Stimulated activated CD4-positive, alpha-beta T cell treated with anti-CD3 and anti-CD28 coated beads, Interleukin-12 subunit alpha, Interleukin-12 subunit beta, amount 100 ng/mL, for 4 hours (primary cell): ENCODE measurements at places on chromosomes 3 and 15.

- no peak for DNase-seq
Measured at GRCh38 chr3:154217671-154218070, 96.5 kb downstream of the ARHGEF26 start.

GRCh38 chr3:3180456-3180855 is 965 bp upstream of the CRBN start:
- DNase-seq, result no peak

DNA sequence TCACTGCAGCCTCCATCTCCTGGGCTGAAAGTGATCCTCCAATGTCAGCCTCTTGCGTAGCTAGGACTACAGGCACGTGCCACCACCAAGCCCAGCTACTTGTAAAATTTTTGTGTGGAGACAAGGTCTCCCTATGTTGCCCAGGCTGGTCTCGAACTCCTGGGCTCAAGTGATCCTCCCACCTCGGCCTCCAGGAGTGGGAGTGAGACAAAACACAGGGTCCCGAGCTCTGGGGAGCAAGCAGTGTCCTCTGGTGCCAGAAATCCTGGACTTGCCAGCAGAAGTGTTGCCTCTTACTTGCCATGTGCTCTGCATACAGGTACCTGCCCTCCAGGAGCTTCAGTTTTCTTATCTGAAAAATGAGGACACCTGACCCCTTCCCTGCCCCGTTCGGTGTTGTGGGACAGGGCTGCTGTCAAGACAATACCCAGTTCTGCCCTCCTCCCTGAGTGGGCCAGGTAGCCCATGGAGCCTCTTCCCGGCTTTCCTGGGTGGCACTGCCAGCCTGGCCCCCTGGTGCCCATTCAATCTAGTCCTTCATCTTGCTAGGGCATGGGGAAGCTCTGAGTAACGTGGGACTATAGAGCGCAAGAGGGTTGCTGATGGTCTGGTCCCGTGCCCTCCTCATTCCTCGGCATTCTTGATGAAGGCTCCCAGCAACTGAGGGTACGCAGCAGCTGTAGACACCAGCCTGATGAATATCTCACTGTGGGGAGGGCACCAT is 164.6 kb downstream of the GOLGA6L4 start:
- no peak for DNase-seq

DNA sequence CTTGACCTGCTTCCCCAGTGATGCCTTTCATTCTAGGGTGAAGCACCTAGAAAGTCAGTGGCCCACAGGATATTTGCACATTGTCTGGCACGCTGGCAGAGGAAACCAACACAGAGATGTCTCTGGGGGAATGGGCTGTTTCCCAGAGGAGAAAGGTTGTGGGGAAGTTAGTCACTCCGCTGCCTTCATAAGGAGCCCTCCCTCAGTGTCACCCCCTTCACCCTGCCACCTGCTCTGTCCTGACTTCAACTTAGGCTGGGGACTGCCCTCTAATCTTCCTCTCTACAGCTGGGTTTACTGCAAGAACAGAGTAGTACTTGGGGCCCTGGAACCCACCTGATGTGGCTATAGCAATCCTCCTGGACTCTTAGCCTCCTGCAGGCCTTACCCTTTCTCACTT is 5.7 kb downstream of the KLHDC8B start:
- no peak for DNase-seq

DNA sequence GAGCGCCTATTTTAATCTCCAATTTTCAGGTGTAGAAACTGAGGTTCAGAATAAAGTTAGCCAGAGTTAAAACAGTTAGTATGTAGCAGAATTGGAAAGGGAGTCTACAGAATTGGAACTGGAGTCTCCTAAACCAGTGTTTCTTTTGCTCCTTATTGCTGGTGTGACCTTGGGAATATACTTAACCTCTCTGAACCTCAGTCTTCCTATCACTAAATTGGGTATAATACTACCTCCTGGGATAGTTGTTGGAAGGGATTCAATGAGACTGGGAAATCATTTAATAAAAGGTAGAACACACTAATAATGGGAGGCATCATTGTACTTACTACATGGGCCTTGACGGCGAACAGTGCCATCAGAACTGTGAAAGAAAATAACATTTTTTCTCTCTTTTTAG is 55.1 kb downstream of the LPP start:
- no peak for DNase-seq

- DNase-seq, result no peak
Measured at GRCh38 chr3:102398176-102398575, 36.6 kb upstream of the ZPLD1 start.

- no peak for DNase-seq
Measured at GRCh38 chr3:14925729-14926591, 21.4 kb upstream of the NR2C2 start.

GRCh38 chr15:85615930-85616329 is 178.8 kb downstream of the KLHL25 start:
- no peak for DNase-seq

GRCh38 chr3:143429628-143430514 is 310.3 kb downstream of the CHST2 start:
- DNase-seq, result no peak

DNA sequence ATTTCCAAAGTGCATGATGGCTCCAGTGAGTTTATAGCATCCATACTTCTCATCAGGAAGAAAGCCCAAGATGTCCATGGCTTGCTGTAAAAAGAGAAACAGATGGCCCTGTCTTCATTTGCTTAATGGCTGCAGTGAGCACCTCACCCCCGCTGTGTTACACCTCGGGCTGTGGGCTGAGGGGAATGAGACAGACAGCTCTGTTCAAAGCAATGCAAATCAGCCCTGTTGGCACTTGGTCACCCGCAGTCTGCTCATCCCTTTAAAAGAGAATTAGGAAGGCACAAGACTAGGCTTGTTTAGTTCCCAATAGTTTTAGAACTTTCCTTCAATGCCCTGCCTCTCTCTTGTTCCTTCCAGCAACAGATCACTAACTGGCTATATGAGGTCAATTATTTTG is 25.2 kb downstream of the MYH15 start:
- DNase-seq, result no peak

DNA sequence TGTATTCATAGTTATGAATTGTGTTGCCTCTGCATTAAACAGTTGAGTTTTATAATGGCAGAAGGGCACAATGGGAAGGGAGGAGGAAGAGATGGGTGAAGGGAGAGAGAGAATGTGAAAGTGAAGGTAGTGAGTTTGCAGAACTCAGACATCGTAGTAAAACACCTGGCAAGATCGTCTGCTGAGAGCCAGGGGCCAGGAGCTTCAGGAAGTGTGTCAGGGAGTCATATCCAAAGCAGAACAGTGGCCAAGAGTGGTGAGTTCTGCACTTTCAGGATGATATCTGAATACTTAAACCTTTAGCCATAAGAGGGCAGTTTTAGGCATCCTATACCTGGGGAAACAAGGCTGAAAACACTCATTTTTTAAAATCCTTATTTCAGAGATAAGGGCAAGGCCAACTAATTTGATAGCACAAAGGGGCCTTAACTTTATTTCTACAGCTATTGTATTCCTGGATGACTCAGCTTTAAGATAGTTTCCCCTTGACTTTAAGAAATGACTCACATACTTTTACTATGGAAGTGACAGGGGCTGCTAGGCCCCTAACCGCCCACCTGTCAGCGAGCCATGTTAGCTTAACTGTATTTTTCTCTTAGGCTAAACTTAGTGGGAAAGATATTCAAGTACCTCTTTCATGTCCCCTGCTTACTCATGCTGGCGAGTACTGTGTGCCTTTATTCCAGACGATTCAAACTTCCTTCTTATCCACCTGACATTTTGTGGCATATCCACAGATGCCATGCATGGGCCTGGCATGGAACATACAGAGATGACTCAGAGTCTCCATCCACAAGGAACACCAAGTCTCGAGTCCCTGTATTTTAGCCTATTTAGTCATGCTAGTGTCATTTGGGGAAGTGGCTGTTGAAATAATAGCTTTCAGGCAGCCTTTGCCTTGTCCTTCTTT is 53.9 kb downstream of the RLBP1 start:
- DNase-seq, result peak; percentile 65

- DNase-seq, result no peak
Measured at GRCh38 chr3:188659449-188660090, 505.6 kb downstream of the LPP start.

DNA sequence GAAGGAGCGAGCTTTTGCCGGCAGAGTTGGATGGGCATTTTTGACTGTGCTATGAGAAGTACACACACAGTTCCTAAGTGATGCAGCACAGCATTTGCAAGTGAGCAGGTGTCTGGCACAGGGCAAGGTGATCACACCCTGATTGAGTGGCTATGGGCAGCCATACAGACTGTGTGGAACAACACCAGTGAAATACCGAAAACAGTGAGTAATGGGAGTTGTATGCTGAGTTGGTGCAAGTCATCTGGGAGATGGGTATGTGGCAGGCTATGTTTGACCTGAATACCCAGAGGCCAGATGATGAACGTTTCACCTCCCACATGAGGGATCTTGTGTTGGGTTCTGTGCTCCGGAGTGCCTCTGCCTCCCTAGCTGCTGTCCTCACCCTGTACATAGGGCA is 53.5 kb upstream of the TIPARP start:
- no peak for DNase-seq

GRCh38 chr15:39066677-39067076 is 502.1 kb upstream of the RASGRP1 start:
- DNase-seq, result no peak

GRCh38 chr3:168331756-168332155 is 236.0 kb upstream of the GOLIM4 start:
- no peak for DNase-seq

GRCh38 chr3:191328383-191328961 is 722 bp upstream of the CCDC50 start:
- no peak for DNase-seq

DNA sequence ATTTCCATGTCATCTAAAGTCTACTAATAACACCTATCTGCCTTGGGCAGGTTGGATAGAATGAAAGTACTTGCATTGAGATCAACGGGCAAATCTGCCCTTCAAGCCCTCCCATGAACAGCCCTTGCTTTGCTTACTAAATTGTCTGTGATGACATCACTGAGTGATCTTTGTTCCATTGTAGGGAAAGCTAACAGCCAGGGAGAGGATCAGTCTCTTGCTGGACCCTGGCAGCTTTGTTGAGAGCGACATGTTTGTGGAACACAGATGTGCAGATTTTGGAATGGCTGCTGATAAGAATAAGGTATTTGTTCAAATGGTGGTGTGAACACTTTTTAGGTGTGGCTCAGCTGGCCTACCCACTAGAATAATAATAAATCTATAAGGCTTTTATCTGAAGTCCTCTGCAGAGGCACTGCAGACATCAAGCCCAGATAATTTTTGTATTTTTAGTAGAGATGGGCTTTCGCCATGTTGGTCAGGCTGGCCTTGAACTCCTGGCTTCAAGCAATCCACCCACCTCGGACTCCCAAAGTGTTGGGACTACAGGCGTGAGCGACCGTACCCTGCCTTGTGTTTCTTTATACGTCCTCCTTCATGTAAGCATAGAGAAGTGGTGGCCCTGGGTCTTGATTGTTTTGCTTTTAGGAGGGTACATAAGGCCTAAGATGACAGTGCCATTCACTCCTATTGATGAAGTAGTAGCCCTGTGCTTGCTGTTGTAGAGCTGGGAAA is 5.7 kb downstream of the PCCB start:
- no peak for DNase-seq

DNA sequence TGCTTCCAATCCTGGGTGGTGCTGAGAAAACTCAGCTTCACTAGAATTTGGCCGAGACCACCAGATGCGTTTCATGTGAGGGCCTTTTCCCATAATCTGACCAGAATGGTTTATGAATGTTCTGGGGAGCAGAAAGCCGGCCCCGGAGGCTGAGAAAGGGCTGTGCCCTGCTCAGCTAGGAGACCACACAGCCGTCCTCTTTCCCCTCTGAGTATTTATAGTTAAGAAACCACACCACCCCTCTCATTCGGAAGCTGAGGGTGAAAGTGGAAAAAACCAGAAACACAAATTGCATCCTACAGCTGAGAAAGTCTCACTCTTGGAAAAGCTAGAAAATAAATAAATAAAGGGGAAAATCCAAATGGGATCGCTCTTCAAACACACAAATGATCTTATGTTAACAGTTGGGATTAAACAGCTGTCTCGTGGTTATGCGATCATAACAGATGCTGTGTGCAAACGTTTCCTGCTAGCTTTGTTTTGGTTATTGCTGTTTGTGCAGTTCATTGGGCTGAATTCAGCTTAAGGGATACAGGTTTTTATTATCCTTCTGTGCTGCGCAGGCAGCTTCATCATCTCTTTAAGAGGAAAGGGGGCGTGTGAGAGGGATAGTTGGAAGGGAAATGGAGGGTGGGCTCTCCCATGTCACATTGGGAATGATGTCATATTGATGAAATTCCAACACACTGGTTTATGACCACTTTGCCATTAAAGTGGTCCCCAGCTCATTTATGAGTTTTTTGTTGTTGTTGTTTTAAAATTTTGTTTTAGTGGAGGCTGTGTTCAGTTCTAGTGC is 1026.2 kb upstream of the NR2F2 start:
- no peak for DNase-seq

GRCh38 chr3:138809500-138810256 is 25.1 kb downstream of the PIK3CB start:
- no peak for DNase-seq

DNA sequence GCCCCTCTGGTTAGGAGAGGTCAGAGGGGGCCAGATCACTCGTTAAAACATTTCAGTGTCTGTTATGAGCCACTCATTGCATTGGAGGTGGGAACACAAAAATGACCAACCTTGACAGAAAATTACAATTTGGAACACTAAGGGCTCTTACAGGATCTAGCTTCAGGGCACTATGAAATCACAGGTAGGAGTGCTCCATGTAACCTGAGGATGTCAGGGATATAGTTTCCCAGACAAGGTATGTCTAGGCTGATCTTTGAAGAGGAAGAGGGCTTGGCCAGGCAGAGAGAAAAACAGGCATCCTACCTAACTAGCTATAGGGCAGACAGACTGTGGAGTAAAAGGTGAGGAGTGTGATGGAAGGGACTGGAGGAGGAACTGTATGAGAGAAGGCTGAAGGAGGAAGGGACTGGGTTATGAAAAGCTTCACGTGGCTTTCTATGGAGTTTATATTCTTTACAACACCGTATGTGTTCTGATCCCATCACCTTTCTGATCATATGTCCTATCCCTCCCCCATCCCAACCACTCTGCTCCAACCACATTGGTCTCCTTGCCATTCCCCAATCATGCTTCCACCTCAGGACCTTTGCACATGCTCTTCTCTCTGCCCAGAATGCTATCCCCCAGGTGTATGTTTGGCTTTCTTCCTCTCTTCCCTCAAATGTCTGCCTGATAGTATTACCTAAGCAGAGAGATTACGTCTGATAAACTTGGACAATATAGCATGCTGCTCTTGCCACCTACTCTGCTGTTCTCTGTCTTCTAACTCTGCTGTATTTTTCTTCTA is 88.2 kb downstream of the CCR1 start:
- no peak for DNase-seq

DNA sequence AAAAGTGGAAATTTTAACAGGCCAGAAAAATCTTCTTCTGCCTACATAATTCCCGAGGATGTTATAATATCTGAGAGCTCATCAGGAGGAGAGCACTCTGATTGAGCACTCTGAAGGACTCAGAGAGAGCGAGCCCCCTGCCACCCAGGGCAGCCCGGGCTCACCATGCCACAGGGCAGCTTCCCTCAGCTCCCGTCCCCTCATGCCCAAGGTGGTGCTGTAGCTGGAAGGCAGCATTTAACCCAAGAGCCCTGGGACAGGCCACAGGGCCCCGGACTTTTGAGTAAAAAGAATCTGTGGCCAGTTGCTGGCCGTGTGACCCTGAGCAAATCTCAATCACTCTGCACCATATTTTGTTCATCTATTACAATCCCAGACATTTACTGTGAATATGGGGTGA is 23.5 kb upstream of the RAD18 start:
- no peak for DNase-seq

GRCh38 chr3:8987645-8988383 is 24.5 kb upstream of the RAD18 start:
- peak; percentile 54 for DNase-seq
